ENCODE measurements at places on chromosomes 13 and 19.

- peak; percentile 25 for DNase-seq
Measured at GRCh38 chr13:24005755-24006281, 108.5 kb upstream of the C1QTNF9B start.

DNA sequence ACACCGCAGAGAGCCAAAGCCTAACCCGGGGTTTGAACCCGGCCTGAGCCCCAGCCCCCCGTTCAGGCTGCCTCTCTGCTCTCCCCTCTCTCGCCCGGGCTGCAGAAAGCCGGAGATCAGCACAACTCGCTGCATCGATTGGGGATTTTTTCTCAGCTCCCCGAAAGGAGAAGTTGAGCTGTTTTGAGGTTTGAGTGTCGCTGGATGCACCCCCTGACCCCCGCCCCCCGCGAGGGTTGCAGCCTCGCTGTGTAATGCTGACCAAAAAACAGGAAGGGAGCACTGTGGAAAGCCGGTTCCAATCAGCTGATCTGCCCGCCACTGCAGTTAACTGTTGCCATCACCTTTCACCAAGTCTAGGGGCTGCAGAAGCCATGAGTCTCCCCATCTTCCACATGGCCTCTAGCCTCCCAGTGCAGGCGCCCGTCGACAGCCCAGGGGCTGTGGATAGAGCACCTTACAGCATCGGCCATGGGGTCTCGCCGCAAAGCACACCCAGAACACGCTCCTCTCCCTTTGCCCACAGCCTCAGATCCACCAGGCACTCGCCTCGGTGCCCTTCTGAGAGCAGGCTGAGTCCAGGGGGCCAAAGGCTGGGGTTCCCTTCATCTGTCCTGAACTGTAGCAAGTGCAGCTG, 34.5 kb downstream of the MYO9B start:
- DNase-seq, result peak; percentile 42

GRCh38 chr13:59835569-59835968, 328.2 kb downstream of the DIAPH3 start:
- DNase-seq, result no peak

GRCh38 chr13:78608252-78608687, 4.9 kb upstream of the POU4F1 start:
- DNase-seq, result no peak

- DNase-seq, result no peak
Measured at GRCh38 chr13:99905224-99905623, 66.3 kb downstream of the ZIC5 start.

DNA sequence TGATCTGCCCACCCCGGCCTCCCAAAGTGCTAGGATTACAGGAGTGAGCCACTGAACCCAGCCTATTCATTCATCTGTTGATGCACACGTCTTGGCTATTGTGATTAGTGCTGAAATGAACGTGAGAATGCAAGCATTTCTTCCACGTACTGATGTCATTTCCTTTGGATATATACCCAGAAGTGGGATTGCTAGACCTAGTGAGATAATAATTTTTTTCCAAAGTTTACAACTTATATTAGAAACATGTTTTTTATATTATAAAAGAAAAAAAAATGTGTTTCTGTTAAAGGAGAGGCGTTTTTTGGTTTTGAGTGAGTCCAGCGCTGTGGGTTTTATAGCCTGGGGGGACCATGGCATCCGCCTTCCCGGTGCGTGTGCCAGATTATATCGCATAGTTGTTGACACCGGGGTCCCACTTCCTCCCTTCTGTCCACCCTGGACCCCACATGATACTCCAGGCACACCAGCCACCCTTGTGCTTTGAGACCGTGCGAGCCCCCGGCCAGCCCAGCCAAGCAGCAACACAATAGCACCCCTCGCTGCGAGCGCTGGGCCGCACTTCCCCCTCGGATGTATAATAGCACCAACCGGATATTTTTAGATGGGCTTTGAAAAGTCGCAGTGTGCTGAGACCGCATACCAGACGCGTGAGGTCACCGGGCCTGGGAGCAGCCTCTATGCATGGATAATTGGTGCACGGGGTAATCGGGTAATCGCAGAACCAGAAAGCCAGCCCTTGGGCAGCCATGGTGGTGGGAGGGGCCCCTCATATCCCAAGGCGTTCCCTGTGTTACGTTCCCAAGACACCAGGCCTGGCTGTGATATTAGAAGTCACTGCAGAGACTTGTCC, 59.6 kb downstream of the MYO9B start:
- DNase-seq, result peak; percentile 98

DNA sequence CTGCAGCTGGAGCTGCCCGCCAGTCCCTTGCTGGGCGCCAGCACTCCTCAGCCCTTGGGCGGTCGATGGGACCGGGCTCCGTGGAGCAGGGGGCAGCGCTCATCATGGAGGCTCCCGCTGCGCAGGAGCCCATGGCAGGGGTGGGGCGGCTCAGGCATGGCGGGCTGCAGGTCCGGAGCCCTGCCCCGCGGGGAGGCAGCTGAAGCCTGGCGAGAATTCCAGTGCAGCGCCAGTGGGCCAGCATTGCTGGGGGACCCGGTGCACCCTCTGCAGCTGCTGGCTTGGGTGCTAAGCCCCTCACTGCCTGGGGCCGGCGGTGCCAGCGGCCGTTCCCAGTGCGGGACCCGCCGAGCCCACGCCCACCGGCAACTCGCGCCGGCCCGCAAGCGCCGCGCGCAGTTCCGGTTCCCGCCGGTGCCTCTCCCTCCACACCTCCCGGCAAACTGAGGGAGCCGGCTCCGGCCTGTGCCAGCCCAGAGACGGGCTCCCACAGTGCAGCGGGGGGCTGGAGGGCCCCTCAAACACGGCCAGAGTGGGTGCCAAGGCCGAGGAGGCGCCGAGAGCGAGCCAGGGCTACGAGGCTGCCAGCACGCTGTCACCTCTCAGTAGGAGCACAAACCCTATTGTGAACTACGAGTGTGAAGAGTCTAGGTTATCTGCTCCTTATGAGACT, 687.1 kb downstream of the PCDH17 start:
- no peak for DNase-seq

GRCh38 chr19:10918359-10918758, 10.1 kb downstream of the YIPF2 start:
- no peak for DNase-seq

DNA sequence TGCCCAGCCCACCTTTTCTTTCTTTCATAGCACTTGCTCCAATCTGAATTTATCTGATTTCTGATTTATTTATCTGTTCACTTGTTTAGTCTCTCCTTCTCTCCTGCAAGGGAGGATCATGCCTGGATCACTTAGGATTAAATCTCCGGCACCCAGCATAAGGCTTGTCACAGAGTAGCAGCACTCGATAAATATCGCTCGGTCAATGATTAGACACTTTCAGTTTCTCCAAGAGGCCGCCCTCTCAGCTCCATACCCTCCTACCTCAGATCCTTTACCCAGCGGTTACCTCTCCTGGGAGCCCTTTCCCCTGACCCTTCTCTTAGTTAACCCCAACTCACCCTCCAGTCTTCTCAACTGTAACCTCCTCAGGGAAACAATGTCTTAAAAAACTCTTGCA, 1.4 kb downstream of the CLIP3 start:
- no peak for DNase-seq

DNA sequence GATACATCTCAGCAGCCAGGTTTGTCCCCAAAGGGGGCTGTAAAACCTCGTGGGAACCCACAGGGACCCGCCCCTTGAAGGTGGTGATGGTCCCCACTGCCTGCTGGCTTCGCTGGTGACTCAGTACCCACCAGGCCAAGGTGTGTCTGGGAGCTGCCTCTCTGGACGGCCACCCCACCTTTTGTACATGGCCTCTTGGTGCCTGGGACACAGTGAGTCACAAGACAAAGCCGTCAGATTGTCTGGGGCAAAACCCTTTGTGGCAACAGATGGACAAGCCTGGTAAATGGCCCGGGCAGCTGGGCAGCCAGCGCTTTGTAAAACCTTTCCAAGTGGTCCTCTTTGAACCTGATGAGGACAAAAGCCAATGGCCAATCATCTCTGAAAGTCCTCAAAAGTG, 27.9 kb upstream of the KLF2 start:
- no peak for DNase-seq

- no peak for DNase-seq
Measured at GRCh38 chr13:29948244-29948643, 97.8 kb upstream of the UBL3 start.

DNA sequence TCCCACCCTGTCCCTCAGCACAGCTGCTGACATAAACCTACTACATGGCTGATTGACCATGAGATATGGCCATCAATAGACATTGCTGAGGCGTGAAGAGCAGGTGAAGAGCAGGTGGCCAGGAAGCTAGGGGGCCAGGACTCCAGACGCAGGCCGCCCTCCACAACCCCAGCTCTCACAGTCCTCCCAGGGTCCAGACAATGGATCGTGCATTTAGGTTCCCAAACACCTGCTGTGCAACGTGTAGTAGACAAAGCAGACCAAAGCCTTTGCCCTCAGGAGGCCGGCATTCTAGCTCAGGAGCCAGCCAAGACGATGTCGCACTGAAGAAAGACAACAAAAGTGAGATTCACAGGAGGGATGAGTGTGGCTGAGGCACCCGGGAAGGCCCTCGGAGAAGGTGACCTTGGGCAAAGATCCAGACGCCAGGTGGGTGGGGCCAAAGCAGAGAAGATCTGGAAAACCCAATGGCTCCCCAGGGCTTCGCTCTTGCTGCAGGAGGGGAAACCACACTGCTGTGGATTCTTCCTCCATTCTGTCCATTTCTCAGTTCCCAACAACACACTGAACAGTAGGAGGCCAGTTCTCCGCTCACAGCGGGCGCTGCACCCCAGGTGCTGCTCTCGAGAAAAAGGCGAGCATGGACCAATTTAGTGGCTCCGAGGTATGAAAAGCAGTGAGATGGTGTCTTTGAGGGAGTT, 1.4 kb downstream of the FFAR1 start:
- DNase-seq, result no peak

GRCh38 chr13:41970022-41970421, 9.1 kb upstream of the VWA8 start:
- no peak for DNase-seq

- DNase-seq, result peak; percentile 33
Measured at GRCh38 chr13:36124236-36124822, 6.9 kb downstream of the DCLK1 start.

- no peak for DNase-seq
Measured at GRCh38 chr19:42052241-42052863, 17.7 kb downstream of the GRIK5 start.

GRCh38 chr13:111177921-111178320, 62.8 kb downstream of the ARHGEF7 start:
- DNase-seq, result peak; percentile 41

GRCh38 chr13:26021516-26021915, 30.3 kb downstream of the SHISA2 start:
- DNase-seq, result no peak

- DNase-seq, result no peak
Measured at GRCh38 chr13:109361562-109362289, 424.7 kb downstream of the IRS2 start.

DNA sequence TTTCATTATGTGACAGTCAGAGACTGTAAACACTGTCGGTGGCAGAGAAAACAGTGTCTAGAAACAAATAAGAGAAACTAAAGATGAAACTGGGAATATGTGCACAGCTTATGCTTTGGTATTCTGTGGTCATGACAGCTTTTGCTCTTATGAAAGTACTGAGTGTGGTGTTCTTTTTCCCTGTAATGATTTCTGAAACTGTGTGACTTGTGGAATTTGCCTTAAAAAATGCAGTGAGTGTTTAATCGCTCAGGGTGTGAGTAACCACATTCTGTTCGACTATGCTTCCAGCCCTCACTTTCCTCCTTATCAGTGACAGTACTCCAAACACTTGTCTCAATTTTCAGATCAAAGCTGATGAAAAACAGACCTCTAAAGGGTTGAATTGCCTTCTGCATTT, 66.9 kb upstream of the DIAPH3 start:
- DNase-seq, result peak; percentile 88

GRCh38 chr19:2041683-2042484, 9.2 kb downstream of the MKNK2 start:
- DNase-seq, result peak; percentile 96

GRCh38 chr13:111472083-111472482, 151.6 kb downstream of the TEX29 start:
- no peak for DNase-seq

DNA sequence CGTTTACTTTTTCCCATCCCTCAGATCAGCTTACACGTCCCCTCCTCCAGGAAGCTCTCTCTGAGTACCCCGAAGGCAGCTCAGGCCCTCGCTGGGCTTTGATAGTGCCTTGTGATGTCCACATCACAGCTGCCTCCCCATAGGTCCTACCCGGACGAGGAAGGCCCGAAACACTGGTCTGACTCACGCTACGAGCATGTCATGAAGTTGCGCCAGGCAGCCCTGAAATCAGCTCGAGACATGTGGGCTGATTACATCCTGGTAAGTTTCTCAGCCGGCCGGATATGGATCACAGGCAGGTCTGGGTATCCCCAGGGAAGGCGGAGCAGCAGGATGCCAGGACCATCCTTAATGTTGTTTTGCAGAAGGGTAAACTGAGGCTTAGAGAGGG, 4.8 kb downstream of the COLGALT1 start:
- DNase-seq, result no peak

- no peak for DNase-seq
Measured at GRCh38 chr19:4061178-4061682, 5.5 kb downstream of the ZBTB7A start.

GRCh38 chr19:45817725-45818301, 2.7 kb upstream of the RSPH6A start:
- DNase-seq, result no peak

GRCh38 chr19:4059891-4060620, 6.6 kb downstream of the ZBTB7A start:
- no peak for DNase-seq

- no peak for DNase-seq
Measured at GRCh38 chr19:21626924-21627697, 121.7 kb downstream of the ZNF429 start.

- no peak for DNase-seq
Measured at GRCh38 chr19:30518965-30519606, 146.9 kb downstream of the ZNF536 start.

DNA sequence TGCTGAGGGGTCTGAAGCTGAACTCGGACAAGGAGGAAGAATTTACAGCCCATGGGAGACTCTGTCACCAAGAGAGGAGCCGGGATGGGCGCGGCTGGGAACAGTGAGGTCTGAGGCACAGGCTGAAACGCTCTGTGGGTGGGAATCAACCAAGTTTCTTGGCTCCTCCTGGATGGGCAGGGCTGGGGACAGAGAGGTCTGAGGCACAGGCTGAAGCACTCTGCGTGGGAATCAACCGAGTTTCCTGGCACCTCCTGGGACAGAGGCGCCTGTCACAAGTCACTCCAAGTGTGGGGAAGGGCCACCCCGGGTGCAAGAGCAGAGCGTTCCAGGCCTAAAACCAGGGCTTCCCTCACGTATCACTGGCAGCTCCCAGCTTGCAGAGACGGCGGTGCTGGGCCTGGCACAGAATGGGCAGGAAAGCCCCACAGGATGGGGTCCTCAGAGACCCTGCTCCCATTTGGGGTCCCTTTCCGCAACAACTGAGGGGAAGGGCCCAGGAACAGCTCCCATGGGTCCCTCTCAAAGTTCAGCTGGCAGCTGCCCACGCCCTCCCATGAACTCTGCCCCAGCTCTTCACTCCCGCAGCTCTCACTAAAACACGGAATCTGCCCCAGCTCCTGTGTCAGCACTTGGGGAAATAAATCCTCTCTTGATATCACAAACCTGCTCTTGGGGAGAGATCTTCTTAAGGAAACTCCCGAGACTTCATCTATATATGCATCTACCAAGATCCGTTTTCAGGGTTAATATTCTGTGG, 18.5 kb downstream of the AP3D1 start:
- no peak for DNase-seq

GRCh38 chr13:99477493-99477892, 23.8 kb upstream of the TM9SF2 start:
- DNase-seq, result peak; percentile 58

- no peak for DNase-seq
Measured at GRCh38 chr19:33385956-33386355, 12.4 kb downstream of the CEBPG start.

- DNase-seq, result no peak
Measured at GRCh38 chr13:112984954-112985802, 16.2 kb downstream of the MCF2L start.

- DNase-seq, result no peak
Measured at GRCh38 chr13:53276265-53276664, 247.7 kb downstream of the OLFM4 start.

Data from umbilical cord (tissue), 2 donors.